ENCODE measurements at places on chromosomes 4 and X.
A peak's percentile ranks its signal among the peaks of the same experiment; 100 is the strongest.

DNA sequence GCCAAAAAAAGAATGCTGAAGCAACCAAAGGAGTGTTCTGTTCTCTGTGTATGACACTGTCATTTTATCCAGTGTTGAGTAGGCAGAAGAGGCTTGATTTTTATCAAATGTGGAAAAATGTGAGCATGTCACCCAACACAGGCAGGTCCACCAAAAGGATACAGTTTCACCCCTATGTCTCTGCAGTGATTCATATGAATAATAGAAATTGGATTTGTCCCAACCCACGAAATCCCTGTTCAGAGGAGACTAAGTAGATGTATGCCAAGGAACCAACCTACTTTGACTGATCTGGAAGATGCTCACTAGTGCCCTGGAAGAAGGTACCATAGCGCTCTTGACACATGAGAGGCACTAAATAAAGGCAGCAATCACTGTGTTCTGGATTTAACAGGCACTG, 72.5 kb downstream of the FGF13 start:
- DNase-seq: no peak

GRCh38 chrX:22366166-22366702, 93.5 kb downstream of the CBLL2 start:
- no peak for DNase-seq

- no peak for DNase-seq
Measured at GRCh38 chrX:124280294-124280902, 52.1 kb upstream of the TEX13D start.

DNA sequence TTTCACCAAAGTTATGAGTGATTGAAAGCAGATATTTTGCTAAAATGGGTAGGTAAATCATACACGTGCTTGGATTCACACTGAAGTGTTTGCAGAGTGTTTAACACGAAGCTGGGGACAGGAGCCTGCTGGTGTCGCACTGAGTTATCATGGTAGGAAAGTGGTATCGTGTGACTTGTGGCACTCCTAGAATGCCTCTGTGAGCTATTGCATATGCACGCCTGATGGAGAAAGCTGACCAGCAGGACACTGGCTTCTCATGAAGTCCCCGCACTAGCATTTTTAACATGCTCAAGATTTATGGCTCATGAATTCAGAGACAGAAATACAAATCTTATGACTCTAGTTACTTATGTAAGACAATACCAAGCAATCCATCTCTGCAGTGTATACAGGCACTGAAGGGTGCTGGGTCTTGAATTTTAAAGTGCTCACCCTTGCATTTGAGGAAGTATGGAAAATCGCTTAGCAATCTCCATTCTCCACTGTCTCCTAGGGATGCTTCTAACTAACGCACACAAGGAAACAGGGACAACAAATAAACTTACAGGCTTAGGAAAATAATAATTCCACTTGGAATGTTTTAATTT, 19.8 kb downstream of the VCX3B start:
- DNase-seq: peak; percentile 35

DNA sequence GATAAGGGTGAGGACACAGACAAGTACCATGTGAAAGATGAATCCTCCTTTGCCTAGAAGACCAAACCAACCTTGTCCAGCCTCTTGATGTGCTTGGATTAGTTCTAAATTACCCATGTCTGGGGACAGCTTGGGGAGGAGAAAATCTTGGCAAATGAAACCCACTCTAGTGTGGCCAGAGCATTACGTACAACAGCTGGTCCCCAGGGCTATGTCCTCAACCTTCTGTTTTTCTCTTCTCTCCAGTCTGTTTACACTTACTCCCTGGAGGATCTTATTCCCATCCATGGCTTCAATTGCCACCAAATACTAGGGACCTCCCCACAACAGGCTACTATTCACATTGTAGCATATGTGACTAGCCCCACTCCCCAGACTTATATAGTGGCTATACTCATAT, 384.5 kb downstream of the OPHN1 start:
- DNase-seq: no peak

GRCh38 chr4:41660352-41660751, 88.2 kb downstream of the PHOX2B start:
- DNase-seq: no peak

GRCh38 chr4:76800902-76801301, 97.0 kb downstream of the SOWAHB start:
- no peak for DNase-seq

DNA sequence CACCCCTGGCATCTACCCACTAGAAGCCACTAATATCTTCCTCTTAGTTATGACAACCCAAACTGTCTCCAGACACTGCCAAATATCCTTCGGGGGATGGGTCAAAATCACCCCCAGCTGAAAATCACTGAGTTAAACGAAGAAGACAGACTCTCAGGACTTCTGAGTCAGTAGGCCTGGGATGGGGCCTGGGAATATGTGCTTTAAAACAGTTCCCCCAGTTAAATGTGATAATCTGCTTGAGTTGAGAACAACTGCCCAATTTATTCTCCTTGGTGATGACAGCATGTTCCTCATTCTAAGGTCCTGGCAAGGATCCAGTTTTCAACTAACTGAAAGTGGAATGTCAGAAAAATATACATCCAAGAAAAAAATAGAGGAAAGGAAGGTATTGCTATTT, 52.4 kb downstream of the CBLL2 start:
- DNase-seq: peak; percentile 32

DNA sequence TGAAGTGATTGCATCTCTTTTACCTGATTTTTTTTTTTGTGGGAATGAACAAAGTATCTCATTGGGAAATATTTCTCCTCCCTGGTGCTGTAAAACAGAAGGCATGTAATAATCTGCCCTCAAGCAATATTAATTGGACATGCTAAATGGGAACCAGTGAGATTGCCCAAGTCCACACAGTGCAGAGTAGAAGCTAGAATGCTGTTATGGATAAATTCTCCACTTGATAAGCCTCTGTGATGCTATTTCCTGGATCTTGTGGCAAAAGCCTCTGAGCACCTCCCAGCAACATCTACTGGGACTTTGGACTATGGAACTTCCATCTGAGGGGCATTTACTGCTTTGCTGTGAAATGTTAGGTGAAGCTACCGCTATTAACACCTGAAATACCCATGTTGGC, 46.9 kb upstream of the YTHDC1 start:
- DNase-seq: no peak

GRCh38 chrX:101393530-101394305, 2.9 kb downstream of the RPL36A start:
- DNase-seq: no peak

DNA sequence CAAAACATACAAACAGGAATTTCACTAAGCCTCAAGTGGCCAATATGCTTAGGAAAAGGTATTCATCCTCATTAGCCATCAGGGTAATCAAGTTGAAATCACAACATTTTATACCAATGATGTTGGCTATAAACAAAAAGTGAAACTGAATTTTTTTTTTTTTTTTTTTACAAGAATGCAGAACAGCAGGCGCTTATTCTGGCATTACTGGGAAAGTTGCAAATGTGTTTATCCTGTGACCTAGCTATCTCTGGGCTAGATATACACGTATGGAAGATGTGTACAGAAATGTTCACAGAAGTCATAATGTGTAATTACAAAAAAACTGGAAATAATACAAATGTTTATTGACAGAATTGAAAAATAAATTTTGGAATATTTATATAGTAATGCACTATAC, 1430.4 kb upstream of the TENM3 start:
- DNase-seq: no peak

GRCh38 chr4:159541143-159541542, 438.3 kb downstream of the RAPGEF2 start:
- no peak for DNase-seq

- DNase-seq: no peak
Measured at GRCh38 chr4:16136827-16137226, 53.0 kb upstream of the PROM1 start.

- no peak for DNase-seq
Measured at GRCh38 chr4:100483796-100484195, 34.0 kb downstream of the EMCN start.

- no peak for DNase-seq
Measured at GRCh38 chrX:68570598-68570997, 71.7 kb downstream of the YIPF6 start.

GRCh38 chr4:140819610-140820009, 63.4 kb upstream of the TBC1D9 start:
- no peak for DNase-seq

GRCh38 chrX:30280428-30280827, 28.8 kb downstream of the NR0B1 start:
- DNase-seq: no peak

DNA sequence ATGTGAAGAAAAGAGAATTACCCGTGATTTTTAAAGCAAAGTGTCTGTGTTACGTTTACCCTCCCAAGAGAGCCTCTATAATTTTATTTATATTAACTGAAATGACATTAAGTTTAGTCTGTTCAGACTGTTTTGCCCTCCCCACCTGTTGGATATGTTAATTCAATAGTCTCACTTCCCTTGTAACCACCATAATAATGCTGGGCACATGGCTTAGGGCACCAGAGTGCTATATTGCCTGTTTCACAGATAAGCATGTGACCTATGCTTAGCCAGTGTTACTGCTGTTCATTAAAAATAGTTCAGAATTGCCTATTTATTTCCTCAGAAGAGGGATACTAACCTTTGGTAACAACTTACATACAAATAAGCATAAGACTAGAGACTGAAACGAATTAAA, 446.2 kb downstream of the FAT4 start:
- DNase-seq: no peak

DNA sequence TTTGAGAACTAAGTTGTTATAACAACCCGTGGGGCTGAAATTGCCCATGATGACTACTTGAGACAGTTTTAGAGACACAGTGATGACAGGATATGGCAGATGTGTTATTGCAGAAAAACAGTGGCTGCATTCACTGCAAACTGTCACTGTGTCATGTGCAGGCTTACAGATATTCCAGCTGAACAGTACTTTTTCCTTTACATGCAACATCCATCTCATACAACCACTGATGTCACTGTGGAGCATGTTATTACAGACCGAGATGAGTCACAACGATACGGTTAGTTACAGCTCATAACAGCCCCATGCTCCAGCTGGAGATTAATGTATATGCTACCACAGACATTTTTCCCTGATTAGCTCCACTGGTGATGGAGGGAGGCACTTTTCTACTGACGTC, 207.4 kb downstream of the TMA16 start:
- DNase-seq: no peak

GRCh38 chrX:103276581-103277002, at the start of gene TCEAL5:
TSS of gene TCEAL5 (minus strand) at chrX:103276750. CDS start at chrX:103274563, 2,187 bp downstream.
- no peak for DNase-seq

DNA sequence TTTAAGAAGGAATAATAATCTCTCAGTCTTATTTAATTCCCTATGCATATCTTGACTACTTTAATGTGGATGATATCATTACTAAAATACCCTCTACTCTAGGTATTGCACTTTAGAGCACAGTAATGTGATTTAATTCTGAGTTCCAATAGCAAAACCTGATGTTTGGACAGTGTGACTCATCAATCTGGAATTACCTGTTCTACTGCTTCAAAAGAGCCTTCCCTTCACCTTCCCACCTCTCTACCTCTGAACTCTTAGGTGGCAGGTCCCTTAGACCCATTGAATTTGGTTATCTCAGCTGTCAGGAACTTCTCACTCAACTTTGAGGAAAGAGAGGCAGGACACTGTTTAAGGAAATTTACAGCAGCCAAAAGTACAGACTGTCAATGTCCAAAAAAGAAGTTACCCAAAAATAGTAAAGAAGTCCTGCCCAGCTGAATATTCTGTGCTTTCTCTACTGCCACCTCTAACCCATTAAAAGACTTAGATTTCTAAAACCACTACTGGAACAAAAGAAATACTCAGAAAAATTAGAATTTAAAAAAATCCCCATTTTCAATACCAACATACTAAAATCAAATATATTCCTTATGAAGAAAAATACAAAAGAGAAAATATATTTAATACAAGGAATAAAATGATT, 123.1 kb upstream of the GPM6A start:
- no peak for DNase-seq

GRCh38 chr4:89894649-89895550, at the start of gene MMRN1:
TSS of gene MMRN1 (plus strand) at chr4:89894854. CDS start at chr4:89894972, 118 bp downstream.
- no peak for DNase-seq

DNA sequence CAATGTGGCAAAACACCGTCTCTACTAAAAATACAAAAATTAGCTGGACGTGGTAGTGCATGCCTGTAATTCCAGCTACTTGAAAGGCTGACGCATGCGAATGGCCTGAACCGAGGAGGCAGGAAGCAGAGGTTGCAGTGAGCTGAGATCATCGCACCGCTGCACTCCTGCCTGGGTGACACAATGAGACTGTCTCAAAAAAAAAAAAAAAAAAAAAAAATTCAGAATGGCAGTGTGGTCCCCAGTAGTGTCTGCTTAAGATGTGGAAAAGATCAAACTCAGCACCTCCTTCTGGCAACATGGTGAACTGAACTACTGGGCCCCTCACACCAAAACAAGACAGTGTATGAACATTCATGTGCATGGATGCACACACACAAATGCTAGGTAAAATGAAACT, 32.2 kb downstream of the SMS start:
- DNase-seq: no peak

DNA sequence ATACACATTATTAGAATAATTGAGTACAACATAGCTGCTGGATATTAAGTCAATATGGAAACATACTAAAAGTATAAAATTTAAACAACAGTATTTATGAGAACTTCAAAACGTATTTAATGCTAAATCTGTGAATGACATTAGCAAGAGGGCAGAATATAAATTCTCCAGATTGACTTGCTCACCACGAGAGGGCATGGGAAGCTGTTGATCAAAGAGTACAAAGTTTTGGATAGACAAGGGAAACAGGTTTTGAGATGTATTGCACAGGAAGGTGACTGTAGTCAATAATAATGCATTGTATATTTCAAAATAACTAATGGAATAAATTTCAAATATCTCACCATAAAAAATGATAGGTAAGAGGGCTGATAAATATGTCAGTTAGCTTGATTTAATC, 768.2 kb downstream of the CENPC start:
- no peak for DNase-seq

DNA sequence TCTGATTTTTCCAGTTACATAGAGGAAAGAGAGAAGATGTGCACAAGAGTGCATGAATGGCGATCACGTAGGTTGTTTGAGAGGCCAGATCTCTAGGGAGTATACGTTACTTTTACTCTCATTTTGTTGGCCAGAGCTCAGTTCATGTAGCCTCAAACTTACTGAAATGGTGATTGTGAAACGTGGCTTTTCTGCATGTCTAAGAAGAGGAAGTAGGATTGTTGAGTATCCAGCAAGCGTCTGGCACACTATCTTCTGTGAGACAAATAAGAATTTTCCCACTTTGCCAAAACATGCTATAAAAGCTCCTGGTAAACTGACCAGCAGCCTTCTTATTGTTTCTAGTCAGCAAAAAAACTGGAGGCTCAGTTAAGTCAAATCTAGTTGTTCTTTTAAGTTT, 264.5 kb upstream of the EMCN start:
- DNase-seq: no peak
